ENCODE measurements at places on chromosomes 1 and 21. TPM values are rescaled to one million over a fixed set of nuclear protein-coding genes. Genes with fewer than 3 reads are reported as not detected.
A peak's percentile ranks its signal among the peaks of the same experiment; 100 is the strongest.

- peak; percentile 54 for DNase-seq
Measured at GRCh38 chr1:21436488-21437340, 3.2 kb upstream of the NBPF3 start.

GRCh38 chr1:39404876-39405275, 86.6 kb upstream of the BMP8A start:
- DNase-seq = no peak

GRCh38 chr1:18413541-18414305, 67.0 kb upstream of the KLHDC7A start:
- peak; percentile 90 for DNase-seq

The CLCA2 gene
- 0.34 TPM for polyA plus RNA-seq

The MROH9 gene
- polyA plus RNA-seq = 0.22 TPM

The MIXL1 gene
- 2.2 TPM for polyA plus RNA-seq
